ENCODE measurements at places on chromosomes 6 and 20.
A peak's percentile ranks its signal among the peaks of the same experiment; 100 is the strongest.

GRCh38 chr6:2819115-2819514 lies 22.5 kb downstream of the SERPINB1 start:
- no peak for DNase-seq

GRCh38 chr6:26198722-26199056 lies 111.5 kb downstream of the HFE start:
- no peak for DNase-seq

DNA sequence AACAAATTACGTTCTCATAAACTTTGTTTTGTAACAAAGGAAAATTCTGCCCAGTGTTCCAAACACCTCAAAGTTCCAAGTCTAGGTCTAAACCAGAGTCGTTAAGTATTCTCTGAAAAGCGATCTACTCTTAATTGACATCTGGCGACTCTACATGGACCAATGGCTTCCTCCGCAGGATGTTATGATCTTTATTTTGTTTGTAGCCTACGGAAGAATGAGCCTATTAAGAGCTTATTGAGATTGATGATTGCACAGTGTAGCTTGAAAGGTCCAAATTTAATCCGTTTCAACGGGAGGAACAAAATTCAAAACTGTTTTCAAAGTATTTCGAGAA lies 61.1 kb downstream of the FAM217A start:
- peak; percentile 51 for DNase-seq

GRCh38 chr20:1390581-1391403 lies 2.1 kb downstream of the FKBP1A start:
- DNase-seq, result no peak

GRCh38 chr20:15475483-15475882 lies 1097.8 kb downstream of the KIF16B start:
- no peak for DNase-seq

DNA sequence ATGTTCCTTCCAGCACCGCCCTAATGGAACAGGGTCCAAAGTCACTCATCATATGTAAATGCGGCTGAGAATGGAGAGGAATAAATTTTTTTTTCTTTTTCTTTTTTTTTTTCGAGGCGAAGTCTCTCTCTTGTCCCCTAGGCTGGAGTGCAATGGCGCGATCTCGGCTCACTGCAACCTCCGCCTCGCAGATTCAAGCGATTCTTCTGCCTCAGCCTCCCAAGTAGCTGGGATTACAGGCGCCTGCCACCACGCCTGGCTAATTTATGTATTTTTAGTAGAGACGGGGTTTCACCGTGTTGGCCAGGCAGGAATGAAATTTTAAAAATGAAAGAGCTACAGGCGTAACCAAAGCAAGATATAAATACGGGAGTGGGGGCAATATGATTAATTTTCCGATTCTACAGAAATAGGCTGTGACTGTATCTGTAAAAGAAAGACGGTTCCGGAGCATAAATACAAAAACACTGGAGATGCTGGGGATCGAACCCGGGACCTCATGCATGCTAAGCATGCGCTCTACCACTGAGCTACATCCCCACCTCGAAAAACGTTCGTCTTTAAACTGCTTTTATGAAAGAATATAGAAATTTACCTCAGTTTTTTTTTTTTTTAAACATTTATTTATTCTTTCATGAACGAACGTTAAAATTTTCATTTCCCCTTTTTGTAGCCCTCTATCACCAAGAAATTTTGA lies 132.2 kb downstream of the GPX5 start:
- DNase-seq, result peak; percentile 80

GRCh38 chr20:41692479-41693135 lies 74.4 kb upstream of the CHD6 start:
- DNase-seq, result peak; percentile 84
